ENCODE measurements at places on chromosomes 7 and 10.

GRCh38 chr7:54678763-54679489 lies 80.1 kb downstream of the SEC61G start:
- DNase-seq, result no peak

DNA sequence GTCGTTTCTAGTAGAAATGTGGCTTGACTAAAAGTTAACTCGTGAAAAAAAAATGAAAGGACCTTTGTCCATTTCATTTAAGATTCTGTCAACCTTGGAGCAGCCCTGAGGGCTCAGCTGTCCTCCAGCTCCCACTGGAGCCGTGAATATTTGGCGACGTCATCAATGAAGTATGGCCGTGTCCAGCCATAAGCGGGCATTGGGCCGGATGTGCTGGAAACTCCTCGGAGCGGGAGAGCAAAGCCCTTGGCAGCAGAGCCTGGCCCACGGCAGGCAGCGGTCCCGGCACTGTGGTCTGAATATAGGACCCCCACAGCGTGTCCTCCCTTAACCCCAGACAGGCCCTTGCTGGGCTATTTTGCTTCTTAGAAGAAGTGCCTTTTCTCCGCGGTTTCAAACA lies 50.0 kb downstream of the JAKMIP3 start:
- no peak for DNase-seq

- DNase-seq, result no peak
These were observed 158.4 kb downstream of the PARD3 start for GRCh38 chr10:34656661-34657060.

DNA sequence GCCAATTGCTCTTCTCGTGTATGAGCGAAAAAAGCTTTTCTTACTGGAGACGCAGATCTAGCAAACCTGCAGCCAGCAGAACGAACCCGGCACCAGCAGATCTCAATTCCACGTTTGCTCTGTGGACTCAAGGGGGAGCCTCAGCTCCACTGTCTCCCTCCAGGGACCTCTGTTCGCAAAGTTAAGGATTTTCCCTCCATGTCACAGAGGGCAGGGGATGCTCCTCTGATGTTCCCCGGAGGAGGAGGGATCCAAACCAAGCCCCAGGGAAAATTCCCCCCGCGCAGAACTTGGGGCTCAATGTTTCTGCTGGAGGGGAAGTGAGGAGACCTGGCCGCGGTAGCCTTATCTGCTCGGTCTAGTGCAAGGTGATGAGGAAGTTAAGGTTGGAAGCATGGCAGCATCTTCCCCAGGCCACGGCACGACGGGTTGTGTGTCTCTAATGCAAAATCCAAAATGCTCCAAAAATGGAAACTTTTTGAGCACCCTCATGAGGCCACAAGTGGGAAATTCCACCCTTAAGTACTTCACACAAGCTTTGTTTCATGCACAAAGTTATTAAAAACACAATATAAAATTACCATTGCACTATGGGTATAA lies 9.0 kb downstream of the IQCE start:
- DNase-seq, result peak; percentile 32

DNA sequence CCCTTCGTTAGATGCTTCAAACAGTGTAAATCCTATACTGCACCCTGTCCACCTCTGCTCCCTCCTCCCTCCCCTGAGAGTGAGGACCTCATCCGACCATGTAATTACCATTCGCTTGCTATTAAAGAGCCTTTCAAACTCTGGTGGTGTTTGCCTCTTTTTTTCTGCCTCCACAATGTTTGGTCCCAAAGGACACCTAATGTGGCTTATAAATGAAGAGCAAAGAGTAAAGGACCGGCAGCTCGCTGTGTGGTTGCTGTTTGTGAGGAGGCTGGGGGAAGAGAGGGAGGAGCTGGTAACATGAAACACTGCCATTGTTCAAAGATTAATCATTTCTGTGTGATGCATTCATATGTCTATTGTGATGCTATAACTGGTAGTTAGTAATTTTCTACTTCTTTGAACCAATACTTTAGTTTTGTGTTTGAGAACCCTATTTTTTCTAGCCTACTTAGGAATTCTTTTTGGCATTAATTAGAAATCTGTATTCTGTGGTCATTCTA lies 27.9 kb downstream of the MTURN start:
- DNase-seq, result no peak

DNA sequence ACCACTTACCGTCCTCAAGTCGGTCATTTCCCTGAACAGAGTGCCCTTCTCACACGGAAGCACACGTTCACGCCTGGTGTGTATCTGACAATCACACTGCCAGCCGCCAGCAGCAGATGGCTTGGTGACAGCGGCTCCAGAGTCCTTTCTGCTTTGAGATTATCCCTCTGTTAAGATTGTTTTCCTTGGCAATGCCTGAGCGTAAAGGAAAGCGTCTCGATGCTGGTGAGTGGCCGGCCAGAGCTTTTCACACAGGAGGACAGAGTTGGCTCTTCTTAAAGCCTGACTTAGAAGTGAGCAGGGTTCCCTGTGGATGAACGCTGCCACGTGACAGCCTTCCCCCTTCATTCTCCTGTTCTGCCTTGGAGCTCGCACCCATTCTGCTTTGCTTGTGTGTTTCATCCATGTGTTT lies 22.1 kb upstream of the PRKAR1B start:
- DNase-seq, result no peak

Data from hematopoietic multipotent progenitor cell treated with erythropoietin and hydrocortisone succinate and interleukin-3 and kit ligand, for 8 days (in vitro differentiated cells).